ENCODE measurements at places on chromosomes 2 and 18.

DNA sequence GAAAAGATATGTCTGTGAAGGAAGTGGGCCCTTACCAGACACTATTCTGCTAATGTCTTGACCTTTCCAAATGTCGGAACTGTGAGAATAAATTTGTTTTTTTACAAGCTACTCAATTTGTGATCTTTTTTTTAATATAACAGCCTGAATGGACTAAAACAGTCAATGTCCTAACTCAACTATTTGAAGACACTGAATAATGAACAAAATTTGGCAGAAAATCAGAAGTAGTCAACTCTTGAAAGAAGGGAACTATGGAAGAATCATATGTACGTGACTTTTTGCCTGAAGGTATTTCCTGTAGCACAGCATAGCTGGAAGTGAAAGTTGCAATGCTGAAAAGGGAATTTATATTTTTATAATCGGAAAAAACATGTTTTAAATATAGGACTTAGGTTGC lies 351.8 kb upstream of the TFPI start:
- no peak for DNase-seq

GRCh38 chr2:188511346-188511745 lies 219.7 kb downstream of the GULP1 start:
- DNase-seq, result no peak

DNA sequence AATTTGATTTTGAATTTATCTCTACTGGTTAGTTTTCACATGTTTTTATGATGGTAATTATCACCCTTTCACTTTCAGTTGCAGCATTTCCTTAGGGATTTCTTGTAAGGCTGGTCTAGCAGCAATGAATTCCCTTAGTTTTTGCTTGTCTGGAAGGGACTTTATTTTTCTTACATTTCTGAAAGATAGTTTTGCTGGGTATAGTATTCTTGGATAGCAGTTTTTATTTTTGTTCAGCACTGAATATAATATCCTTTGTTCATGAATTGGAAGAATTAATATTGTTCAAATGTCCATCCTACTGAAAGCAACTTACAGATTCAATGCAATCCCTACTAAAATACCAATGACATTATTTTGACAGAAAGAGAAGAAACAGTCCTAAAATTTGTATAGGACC lies 30.2 kb downstream of the IL1RL2 start:
- no peak for DNase-seq

DNA sequence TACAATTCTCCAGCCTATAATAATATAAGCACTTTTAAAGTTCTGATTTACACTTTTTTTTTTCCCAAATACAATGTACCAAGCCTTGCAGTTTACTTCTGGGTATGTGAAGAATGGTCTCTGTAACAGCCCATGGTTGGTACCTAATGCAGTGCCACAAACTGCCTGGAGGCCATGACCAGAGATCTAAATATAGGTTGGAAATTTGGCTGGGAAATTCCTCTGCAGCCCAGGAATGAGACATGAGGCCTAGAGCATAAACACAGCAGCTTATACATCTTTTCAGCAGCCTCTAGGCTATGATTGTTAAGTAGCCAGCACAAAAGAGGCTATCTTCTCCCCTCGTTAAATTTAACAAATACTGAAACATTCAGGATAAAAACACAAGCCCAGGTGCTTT lies 432.0 kb upstream of the FAM98A start:
- DNase-seq, result no peak

DNA sequence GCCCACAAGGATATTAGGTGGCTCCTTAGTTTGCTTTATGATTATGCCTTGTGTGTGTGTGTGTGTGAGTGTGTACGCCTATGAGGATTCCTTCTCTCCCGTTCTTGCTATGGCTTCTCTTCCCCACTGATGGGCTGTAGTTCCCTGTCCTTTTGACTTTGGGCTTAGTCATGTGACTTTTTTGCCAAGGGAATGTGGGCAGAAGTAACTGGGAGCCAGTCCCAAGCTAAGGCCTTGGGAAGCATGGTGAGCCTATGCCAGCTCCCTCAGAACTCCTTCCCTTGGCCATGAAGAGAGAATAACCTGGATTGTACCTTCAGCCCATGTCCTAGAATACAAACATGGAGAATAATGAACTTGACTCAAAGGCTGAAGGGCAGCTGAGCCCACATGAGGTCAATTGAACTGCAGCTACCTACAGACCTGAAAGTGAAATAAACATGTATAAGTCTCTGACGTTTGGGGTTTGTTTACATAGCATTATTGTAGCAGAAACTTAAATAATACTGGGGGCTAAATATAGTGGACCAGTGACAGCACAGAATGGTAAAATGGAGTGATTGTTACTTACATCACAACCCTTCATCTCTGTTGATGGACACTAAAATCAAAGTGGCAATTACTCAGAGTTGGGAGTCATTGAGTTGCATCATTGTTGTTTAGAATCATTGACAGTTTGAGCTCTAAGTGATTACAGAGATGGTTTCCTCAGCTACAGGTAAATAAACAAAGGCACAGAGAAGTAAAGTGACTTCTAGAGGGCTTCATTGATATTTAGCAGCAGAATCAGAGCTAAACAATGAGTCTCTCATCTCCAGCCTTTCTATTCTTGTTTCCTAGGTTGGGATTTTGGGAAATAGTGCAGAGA lies 15.3 kb upstream of the IL36G start:
- DNase-seq, result no peak

DNA sequence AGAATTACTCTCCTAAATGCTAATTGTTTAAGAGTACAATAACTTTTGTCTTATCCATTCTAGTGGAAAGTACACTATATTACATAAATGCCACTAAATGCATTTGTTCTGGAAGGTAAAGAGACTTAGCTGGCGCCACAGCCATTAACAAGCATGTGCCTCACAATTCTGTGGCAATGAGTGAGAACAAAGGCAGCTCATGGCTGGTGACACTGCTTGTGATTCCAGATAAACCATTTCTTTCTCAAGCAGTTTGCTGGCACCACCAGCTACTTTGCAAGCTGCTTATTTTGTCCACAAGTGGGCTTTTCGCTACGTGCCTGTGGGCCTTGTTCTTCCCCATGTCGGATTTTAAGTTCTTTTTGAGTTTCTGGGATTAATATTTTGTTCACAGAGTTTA lies 147.6 kb upstream of the SMAD7 start:
- DNase-seq, result no peak

All from stimulated activated CD4-positive, alpha-beta T cell treated with anti-CD3 and anti-CD28 coated beads, Interleukin-4, amount 100 ng/mL, for 4 hours (primary cell).